Mucosa of gallbladder (tissue), 1 donor: ENCODE measurements at places on chromosomes 5 and 9.

- DNase-seq, result no peak
These were observed 112.8 kb upstream of the NR3C1 start for GRCh38 chr5:143516249-143516648.

GRCh38 chr9:93207326-93207814 is 23.4 kb downstream of the WNK2 start:
- DNase-seq, result peak; percentile 29

DNA sequence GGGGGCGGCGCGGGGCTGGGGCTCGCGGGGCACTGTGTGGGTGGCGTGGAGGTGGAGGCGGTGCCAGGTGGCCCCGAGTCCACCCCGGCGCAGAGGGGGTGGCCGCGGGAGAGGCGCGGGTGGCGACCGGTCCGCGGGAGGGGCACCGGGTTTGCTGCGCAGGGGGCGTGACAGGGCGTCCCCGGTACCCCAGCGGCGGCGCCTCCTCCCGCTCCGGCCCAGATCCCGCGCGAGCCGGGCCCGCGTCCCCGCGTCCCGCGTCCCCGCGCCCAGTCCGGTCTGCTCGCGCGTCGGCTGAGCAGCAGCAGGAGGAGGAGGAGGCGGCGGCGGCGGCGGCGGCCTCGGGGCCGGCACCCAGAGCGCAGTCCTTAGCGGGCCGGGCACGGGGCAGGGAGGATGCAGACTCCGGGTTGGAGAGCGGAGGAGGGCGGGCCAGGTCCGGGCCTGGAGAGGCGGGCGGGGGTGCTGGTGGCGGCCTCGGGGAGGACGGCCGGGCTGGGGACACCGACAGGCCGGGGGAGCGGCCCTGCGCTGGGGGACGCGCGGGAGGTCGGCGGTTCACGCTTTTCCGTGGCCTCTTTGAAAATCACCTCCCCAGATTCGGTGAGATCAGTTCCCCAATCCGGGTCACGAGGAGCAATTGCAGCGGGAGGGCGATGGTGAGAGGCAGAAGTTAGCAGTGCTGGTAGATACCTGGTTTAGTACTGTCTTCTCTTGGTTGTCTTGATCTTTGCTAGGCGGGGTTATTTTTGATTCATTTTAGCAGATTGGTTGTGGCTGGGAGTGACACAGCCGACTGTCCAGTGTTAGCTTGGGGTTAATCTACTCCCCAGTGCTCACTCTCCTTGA is 1.7 kb downstream of the TRIO start:
- peak; percentile 45 for DNase-seq

GRCh38 chr9:33465596-33466564 is 7.8 kb downstream of the NOL6 start:
- DNase-seq, result no peak

DNA sequence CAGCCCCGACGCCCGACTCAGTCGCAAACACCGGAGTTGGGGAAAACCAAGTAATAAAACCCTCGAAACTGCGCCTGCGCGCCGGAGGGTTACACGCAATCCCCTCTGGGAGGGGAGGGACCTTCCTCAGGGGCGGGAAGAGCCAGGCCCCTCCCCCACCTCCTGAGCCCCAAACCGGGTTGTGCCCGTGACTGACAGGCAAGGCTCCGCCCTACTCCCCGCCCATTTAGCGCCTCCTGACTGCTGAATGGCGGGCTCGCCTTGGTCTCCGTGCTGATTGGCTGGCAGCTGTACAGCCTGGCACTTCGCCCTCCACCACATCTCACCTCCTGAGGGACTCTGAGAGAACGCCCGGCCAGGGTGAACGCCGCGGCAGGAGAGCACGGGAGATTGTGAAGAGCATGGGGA is at the start of gene PRDM9:
TSS of gene PRDM9 (plus strand) at position 332 of the 408 bp plus-strand sequence. CDS start 1,425 bp downstream, outside the sequence.
- peak; percentile 56 for DNase-seq
